ENCODE measurements at places on chromosomes 16 and 17. TPM values are rescaled to one million over a fixed set of nuclear protein-coding genes. Genes with fewer than 3 reads are reported as not detected.

GCGR gene
- total RNA-seq, result not detected

BCL6B gene
- total RNA-seq, result 175 TPM

TBC1D3 gene
- not detected for total RNA-seq

MAF gene
- total RNA-seq, result 0.57 TPM

TXNDC11 gene
- 43.8 TPM for total RNA-seq

MEFV gene
- total RNA-seq, result not detected

KRTAP1-5 gene
- not detected for total RNA-seq

MYLK3 gene
- total RNA-seq, result 0.10 TPM

KIF2B gene
- total RNA-seq, result not detected

SPATA22 gene
- not detected for total RNA-seq

KRTAP9-4 gene
- not detected for total RNA-seq

CCL22 gene
- not detected for total RNA-seq

ALOX12 gene
- not detected for total RNA-seq
